ENCODE measurements at places on chromosomes 1 and 21.

DNA sequence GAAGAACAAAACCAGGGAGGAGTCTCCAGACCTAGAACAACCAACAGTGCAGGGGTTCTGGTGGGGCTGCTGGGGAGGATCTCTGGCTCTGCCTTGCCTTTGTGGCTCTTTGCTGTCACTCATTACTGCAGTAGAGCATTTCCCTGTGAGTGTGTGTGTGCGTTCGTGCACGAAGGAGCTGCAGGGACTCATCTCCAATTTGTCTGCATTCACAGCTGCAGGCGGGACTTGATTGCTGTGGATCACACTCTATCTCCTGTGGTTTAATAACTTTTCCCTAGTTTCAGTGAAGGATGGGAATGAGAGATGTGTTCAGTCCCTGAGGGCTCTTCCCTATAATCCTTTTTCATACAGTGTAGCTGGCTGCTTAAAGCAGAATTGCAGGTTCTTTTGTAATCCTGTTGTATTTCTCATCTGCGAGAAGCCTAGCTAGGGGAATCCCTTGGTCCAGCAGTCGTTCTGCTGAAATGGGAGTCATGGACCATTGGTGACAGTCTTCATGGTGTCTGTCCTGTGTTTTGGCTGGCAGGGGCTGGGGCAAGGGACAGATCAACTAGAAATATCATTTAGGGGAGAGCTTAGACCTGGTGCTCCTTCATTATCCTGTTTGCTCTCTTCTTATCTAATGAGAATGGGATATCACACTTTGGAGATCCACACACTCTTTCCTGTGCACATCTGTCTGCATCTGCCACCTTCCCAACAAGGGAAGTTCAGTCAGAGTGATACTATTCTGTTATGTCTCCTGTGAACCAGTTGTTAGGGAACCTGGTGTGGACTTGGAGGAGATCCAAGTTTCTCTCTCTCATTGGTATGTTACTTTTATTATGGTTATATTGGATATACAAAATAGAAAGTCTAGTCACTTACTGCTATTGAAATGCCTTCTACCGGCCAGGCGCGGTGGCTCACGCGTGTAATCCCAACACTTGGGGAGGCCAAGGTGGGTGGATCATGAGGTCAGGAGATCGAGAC lies 3.0 kb downstream of the PCP4L1 start:
- DNase-seq: no peak

DNA sequence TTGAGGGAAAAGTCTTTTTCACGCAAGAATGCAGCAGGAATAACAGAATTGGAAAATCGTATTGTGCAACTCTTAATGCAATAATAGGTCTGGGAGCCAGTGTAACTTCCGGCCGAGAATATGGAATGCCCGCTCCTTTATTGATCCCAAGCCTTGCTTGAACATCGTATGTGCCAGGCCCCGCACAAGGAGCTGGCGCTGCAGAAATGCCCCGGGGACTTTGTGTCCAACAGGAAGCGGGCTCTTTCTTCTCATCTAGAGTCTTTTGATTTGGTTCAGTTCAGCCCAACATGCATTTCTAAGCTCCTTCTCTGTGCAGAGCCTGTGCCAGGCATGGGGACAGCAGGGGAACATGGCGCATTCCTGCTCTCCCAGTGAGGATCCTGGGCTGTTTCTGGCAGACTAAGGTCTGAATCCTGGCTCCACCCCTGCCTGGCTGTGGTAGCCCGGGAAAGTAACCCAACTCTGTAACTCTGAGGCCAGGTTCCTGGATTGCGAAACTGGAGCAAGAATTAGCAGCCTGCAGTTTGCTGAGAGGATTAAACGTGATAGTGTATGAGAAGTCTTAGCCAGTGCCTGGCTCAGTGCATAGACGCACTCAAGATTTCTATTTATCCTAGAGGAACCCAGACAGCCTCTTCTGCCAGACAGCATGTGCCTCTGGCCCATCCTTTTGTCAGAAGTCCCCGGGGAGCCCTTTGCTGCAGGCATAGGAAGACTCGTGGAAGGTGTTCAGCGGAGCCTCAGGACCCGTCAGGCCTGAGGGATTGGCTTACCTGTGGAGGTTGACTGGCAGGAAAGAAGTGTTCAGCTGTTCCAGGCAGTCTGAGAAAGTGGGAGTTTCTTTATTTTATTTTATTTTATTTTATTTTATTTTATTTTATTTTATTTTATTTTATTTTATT lies 987 bp upstream of the CDCP2 start:
- DNase-seq: peak; percentile 42

- no peak for DNase-seq
Observed at GRCh38 chr1:19424651-19425570, 60.4 kb downstream of the CAPZB start.

GRCh38 chr1:1781526-1781903 lies 3.2 kb upstream of the NADK start:
- no peak for DNase-seq

DNA sequence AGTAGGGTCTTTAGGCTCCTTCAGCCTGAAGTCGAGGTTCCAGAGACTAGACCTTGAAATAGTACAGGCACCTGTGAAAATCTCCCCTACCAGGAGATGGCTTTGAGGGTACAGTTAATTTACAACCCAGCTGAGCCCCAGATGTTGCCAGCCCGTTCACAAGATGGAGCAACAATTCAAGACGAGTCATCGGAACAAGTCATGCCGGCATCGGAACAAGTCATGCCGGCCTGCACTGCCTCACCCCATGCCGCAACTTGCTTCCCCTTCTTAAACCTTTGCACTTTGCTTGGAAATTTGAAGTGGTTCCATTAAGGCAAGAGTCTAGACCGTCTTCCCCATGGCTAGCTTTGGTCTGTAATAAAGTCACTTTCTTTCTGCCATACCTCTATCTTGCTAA lies 16.0 kb downstream of the HHAT start:
- no peak for DNase-seq

- no peak for DNase-seq
Observed at GRCh38 chr1:214248311-214249085, 32.5 kb upstream of the SMYD2 start.

- DNase-seq: no peak
Observed at GRCh38 chr1:231172411-231172810, 10.6 kb downstream of the TRIM67 start.

DNA sequence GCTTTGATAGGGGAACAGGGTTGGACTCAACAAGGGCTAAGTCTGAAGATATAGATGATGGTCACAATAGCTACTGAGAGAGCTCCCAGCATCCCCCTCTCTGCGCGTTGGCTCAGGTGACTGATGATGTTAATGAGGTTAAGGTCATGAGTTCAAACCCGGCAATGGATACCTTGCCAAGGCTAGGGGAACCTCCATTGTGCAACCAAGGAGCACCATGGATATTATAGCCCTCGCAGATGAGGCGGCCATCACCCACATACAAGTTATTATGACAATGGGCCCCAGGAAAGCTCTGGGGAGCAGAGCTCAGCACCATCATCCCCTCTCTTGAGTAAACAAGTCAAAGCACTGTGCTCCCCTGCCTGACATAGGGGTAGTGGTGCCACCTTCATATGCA lies 8.2 kb downstream of the KCNA2 start:
- no peak for DNase-seq

DNA sequence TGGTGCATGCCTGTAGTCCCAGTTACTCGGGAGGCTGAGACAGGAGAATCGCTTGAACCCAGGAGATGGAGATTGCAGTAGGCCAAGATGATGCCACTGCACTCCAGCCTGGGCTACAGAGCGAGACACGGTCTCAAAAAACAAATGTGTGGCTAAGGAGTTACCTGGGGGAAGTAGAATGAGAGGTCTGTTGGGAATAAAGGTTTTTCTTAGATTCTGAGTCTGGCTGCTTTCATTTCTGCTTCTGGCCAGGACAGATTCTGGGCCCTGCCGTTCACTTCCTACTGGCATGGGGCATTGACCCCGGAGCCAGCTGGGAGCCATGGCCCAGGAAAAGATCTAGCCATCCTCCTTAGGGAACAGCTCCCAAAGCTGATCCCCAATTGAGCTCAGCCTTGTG lies 420 bp upstream of the DCDC2B start:
- no peak for DNase-seq

DNA sequence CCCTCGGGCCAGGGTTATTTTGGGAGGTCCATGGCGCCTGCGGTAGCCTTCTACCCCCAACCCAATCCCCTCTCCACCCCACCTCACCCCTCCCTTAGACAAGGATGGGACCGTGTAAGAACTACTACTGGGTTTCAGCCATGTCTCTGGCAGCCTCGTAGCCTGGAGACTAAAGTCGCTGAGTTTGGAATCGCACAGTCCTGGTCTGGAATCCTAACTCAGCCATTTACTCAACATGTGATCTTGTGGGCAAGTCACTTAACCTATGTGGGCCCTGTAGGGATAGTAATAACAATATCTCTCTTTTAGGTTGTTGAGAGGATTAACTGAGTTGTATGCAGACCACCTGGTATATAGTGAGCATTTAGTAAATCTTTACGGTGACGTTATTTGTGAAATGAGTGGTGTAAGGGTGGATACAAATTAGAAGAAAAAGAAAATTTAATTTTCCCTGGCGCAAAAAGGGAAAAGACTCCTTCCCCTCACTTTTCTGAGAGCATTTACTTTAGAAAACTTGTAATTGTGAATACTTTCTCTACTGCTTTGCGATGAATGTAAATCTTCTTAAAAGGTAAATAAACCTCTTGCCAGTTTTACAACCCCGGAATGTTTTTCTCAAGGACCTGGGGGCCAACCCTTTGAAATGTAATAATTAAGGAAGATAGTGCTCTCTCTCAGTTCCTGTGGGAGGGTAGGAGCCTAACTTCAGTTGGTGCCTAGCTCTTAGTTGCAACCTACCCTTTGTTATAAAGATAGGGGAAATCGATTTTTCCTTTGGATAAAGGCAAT lies 615 bp upstream of the MRPS15 start:
- DNase-seq: no peak

GRCh38 chr1:54836594-54836993 lies 35.5 kb upstream of the TTC22 start:
- DNase-seq: no peak

DNA sequence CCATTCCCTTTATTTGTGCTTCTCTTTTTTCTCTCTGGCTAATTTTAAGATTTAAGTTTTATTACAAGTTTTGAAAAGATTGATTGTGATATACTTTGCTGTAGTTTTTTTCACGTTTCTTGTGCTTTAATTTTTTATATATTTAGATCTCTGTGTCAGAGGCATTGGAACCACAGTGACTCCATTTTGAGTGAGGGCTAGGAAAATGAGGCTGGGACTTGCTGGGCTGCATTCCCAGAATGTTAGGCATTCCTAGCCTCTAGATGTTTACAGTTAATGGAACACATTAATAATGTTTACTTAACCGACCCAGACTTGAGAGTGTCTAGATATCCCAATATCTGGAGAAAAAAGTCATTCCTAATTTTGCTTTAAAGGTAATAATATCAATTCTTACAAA lies 939.4 kb downstream of the BRINP3 start:
- no peak for DNase-seq

DNA sequence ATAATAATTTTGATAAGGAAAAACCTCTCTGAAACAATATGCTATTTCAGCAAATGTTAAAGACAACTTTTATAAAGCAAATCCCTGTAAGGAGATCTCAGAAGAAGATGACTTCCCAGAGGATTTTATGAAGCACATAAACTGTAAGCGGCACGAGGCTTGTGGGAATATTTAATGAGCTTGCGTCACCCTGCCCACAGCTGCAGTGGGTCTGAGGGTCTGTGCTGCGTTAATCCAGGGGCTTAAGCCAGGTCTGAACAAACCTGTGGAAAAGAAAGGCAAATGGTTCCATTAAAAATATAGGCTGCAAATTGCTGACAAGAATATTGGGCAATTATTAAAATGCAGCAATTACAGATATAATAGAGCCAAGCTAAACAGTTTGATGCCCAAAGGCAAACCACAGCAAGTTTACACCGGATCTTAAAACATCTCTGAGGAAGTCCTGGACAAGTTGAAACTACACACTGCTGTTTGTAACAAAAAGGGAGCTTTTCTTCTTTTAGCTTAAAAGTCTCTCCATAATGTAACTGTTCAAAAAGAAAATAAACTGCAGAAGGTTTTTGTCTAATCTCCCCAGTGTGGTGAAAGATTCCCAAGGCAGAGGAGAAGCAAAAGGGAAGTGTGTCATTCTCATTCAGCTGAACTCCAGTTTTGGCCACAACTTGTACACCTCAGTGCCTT lies 21.8 kb downstream of the TGFBR3 start:
- DNase-seq: no peak

Measured in fibroblast of skin of left biceps (primary cell).